ENCODE measurements at places on chromosomes 2 and 18. TPM values are rescaled to one million over a fixed set of nuclear protein-coding genes. Genes with fewer than 3 reads are reported as not detected.

Gene TUBA4A
- total RNA-seq, result 164 TPM

Gene RGPD4
- total RNA-seq, result 0.19 TPM

Gene CNGA3
- total RNA-seq, result not detected

Gene GCC2
- total RNA-seq, result 22.0 TPM

Gene RNF144A
- total RNA-seq, result 11.7 TPM

Gene PMAIP1
- total RNA-seq, result 0.35 TPM

Gene CREG2
- total RNA-seq, result 0.81 TPM

Gene OSR1
- 1.4 TPM for total RNA-seq

Gene SIX3
- total RNA-seq, result not detected

Gene GKN1
- total RNA-seq, result not detected

Gene ATP6V1C2
- 0.24 TPM for total RNA-seq

Gene AMER3
- total RNA-seq, result not detected

Gene REG3G
- not detected for total RNA-seq

Gene OTOS
- not detected for total RNA-seq

Gene DSC3
- 0.65 TPM for total RNA-seq

Gene WDR33
- 35.9 TPM for total RNA-seq

Gene LIPG
- 1.7 TPM for total RNA-seq

Gene ALPI
- total RNA-seq, result not detected

Gene COL4A4
- total RNA-seq, result 3.0 TPM

Gene LONRF2
- total RNA-seq, result 24.5 TPM

Gene UGT1A8
- total RNA-seq, result not detected

Gene ABCB11
- total RNA-seq, result 0.03 TPM

Gene CAMKMT
- total RNA-seq, result 5.6 TPM

Gene MROH2A
- total RNA-seq, result not detected

All from cardiac septum (tissue), 1 donor.